Aorta (tissue), 5 donors: ENCODE measurements at places on chromosomes 16 and 17. TPM values are rescaled to one million over a fixed set of nuclear protein-coding genes. Genes with fewer than 3 reads are reported as not detected.

DNA sequence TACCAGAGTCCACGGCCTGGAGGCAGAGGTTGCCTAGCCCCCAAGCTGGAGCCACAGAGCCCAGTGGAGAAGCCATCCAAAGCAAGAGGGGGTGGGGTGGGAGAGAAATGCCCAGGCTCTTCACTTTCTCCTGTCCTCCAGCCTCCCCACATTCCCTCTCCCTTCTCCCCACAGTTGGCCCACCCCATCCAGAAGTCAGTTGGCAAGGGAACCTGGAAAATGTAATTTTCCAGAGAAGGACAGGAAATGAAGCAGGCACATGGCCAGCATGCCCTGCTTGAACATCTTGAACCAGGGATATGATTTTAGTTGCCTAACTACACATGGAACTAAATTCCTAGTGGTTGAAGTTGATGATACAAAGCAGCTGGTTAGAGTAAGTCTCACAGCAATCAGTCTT lies 73.3 kb upstream of the IRX6 start:
- no peak for DNase-seq

ZKSCAN2 gene
- 4.9 TPM for total RNA-seq

RPAIN gene
- 29.2 TPM for total RNA-seq

EPX gene
- not detected for total RNA-seq

DNA sequence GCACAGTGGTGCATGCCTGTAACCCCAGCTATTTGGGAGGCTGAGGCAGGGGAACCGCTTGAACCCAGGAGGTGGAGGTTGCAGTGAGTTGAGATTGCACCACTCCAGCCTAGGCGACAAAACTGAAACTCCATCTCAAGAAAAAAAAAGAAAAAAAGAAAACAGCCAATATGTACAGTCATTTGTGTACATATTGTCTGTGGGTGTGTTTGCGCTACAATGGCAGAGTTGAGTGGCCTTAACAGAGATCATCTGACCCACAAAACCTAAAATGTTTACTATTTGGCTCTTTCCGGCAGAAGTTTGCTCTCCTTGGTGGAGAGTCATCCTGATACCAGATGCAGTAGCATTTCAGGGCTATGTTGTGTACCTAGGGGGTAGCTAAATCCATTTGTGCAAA lies 57.9 kb downstream of the ARSG start:
- DNase-seq, result no peak
